NCI-H187 (cell line): ENCODE measurements at places on chromosomes 11 and 22.

- no peak for DNase-seq
Measured at GRCh38 chr11:113363996-113364641, 23.5 kb upstream of the ANKK1 start.

DNA sequence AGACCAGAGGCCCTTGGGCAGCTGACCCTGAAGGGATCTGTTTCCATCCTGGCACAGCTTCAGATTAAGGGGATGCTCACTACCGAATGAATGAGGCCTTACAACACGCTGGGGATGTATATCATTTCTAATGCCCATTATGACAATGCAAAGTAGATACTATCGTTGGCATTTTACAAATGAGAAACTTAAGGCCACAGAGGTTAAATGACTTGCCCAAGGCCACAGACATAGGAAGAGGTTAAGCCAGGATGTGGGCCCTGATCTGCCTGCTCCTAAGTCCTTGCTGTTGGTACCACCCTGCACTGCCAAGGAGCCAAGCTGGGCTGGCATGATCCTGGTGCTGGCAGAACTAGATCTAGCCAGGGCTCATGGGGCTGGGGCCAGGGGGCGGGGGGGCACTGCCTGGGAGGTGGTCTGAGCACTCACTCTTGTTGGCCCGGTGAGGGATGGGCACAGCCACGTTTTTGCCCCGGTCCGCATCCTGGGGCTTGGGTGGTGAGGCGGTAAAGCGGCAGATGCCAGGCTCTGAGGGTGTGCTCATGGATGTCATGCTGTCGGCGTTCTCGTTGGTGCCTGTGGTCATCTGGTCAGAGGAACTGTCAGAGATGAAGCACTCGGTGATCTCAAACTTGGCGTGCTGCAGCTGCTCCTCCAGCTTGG, 102.8 kb downstream of the CEP164 start:
- DNase-seq = no peak

DNA sequence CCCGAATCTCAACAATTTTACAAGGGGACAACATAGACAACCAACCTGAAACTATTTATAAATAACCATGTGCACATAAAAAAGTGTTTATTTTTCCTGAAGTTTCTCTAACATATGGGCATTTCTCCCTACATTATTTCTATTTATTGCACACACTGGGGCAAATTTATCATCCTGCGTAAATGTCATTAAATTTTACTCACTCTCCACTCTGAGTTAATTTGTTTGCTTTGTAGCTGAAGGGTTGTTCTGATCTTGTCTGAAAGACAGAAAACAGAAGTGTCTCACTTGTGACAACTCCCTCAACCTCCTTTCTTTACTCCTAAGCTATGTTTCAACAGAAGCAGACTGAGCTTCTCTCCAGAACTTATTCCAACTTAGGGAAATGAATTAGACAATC, 194.2 kb downstream of the HIPK3 start:
- no peak for DNase-seq

- DNase-seq = no peak
Measured at GRCh38 chr11:64620381-64620971, 29.5 kb downstream of the SLC22A12 start.

DNA sequence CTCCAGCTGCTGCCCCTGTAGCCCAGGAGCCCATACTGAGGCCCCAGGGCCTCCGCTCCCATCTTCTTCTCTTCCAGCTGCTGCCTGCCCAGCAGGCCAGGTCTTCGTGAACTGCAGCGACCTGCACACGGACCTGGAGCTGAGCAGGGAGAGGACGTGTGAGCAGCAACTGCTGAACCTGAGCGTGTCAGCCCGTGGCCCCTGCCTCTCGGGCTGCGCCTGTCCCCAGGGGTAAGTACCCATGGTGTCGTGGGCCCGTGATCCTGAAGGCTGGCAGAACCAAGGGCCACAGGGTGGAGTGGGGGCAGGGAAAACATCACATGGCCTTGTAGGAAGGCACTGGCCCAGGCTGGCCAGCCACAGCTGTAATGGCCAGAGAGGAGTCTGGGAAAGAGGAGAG, 31.2 kb downstream of the OTOG start:
- DNase-seq = no peak

DNA sequence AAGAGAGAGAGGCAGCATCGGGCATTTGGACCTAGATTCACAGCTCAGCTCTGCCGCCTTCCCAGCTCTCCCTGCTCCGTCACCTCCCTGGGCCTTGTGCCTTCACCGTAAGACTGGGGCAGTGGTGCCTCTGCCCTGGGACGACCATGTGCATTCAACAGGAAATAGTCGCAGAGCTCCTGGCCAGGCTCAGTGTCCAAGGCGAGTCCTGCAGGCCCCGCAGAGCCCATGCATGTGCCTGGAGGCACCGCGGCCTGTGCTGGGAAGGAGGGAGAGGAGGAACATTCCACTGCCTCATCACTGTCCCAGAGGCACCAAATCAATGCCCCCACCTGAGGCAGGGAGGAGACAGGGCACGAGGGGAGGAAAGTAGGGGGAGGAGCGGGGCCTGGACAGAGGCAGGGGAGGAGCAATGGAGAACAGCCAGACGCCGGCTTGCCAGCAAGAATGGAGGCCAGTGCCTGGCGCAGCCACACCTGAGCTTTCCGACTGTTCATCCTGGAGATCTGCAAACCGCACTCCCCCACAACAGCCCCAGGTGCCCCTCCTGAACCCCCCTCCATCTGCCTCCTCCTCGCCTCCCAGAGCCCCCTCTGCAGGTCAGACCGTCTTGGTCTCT, 74.4 kb upstream of the PRR5 start:
- no peak for DNase-seq

DNA sequence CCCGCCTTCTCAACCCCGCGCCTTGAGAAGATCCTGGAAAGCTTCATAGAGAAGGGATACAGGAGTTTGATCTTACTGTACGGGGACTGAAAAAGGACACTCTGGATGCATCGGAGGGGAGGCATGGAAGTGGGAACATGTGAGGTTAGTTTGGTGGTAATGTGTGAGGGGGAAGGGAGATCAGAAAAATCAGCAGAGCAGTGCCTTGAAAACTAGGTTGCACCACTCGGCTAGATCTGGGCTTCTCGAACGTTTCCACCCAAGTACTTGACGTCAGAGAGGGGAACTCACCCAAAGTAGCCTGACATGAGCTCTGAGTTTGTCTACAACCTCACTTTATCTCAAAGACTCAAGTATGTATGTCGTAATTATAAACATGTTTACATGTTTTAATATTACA, 14.5 kb downstream of the USP35 start:
- no peak for DNase-seq

DNA sequence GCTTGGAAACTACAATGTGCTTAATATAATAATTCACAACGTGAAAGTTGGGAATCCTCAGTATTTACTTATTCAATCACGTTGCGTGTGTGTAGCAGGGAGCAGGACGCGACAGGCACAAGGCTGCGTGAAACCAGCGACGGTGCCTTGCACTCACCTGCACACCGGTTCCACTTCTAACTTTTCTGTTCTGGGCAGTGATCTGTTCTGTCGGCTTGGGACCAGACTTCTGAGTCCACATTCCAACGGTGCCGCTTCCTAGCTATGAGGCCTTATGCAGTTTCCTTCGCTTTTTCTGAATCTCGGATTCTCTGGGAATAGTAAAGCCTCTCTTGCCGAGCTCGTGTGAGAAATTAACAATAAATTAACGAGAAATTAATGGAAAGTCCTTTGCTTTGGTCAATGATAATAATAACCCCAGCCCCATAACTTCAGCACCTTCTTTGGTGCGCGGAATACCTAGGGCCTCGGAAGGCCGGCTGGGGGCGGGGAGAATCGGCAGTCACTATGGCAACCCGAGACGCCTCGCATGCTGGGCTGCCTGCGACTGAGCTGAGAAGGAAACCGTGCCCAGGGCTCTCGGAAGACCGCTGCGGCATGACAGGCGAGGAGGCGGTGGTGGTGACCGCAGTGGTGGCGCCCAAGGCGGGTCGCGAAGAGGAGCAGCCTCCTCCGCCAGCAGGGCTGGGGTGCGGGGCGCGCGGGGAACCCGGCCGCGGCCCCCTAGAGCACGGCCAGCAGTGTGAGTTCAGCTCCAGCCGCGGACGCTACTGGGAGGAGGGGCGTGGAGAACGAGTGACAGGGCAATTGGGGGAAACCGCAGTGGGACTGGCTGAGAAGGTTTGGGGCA, at the start of gene C11orf97:
Gene C11orf97, plus strand, starts transcription at position 530 of the 850 bp plus-strand sequence. Its CDS starts 68 bp downstream, at position 598.
- DNase-seq = no peak

- DNase-seq = no peak
Measured at GRCh38 chr22:27985323-27986275, 66.5 kb upstream of the PITPNB start.

DNA sequence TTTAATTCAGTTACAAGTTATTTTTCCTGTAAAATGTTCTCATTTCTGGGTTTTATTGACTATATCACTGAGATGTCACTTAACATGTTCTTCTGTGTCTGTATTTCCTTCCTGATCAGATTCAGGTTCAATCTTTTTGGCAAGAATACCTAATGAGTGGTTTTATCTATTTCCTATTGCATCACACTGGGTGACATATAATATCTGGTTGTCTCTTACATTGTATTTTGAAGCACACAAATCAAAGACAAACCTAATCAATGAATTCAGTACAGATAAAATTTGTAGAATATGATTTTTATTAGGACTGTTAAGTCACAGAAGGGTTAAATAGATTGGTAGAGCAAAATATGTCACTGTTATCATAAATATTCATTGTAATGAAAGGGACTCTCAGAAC, 60.4 kb downstream of the BCL2L13 start:
- DNase-seq = no peak

GRCh38 chr11:68762481-68762880, 11.2 kb upstream of the TESMIN start:
- DNase-seq = no peak

GRCh38 chr11:22165087-22165486, 27.8 kb upstream of the ANO5 start:
- DNase-seq = no peak

- no peak for DNase-seq
Measured at GRCh38 chr11:81496601-81497000, 1237.1 kb downstream of the FAM181B start.

- no peak for DNase-seq
Measured at GRCh38 chr11:10629411-10630002, 61.0 kb upstream of the LYVE1 start.

- DNase-seq = peak; percentile 20
Measured at GRCh38 chr11:63888170-63889086, 28.5 kb downstream of the RCOR2 start.

GRCh38 chr11:45285930-45286632, at the start of gene SYT13:
Gene SYT13 (minus strand): TSS chr11:45286341. CDS start chr11:45286207, 134 bp downstream.
- no peak for DNase-seq

- DNase-seq = no peak
Measured at GRCh38 chr11:96043291-96043690, 119.4 kb upstream of the MTMR2 start.

DNA sequence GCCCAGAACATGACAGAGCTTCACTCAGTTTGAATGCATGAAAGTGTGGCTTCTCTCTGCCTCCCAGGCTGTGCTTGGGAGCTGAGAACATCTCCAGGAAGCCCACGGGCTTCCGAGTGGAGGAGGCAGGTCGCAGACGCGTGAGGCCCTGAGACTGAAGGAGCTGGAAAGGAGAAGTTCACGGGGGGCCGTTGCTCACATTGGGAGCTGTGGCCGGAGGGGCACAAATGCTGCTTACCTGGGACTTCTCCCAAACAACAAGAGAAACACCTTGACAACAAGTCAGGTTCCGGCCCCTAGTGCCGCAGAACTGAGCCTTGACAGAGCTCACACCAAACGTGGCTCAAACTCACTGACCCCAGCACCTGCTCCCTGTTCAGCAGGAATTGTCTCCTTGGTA, 207.0 kb downstream of the BRD1 start:
- DNase-seq = no peak

- no peak for DNase-seq
Measured at GRCh38 chr11:119380827-119381180, 686 bp downstream of the USP2 start.

- no peak for DNase-seq
Measured at GRCh38 chr22:42626431-42626830, 11.7 kb upstream of the POLDIP3 start.

DNA sequence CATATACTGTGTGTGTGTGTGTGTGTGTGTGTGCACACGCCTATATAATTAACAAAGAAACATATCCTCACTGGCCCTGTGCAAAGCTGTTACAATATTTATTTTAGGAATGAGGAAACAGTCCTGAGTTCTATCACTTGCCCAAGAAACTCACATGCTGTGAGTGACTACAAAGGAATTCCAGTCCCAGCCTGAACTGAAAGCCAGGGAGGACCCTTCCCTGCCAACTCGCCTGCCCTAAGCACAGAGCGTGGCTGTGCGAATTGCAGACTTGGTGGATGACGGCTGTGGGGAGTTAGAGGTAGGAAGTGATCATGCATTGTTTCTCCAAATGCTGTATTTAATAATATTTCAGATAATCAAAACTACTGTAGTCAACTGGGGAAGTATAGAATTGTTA, 26.4 kb upstream of the CD5 start:
- DNase-seq = no peak

DNA sequence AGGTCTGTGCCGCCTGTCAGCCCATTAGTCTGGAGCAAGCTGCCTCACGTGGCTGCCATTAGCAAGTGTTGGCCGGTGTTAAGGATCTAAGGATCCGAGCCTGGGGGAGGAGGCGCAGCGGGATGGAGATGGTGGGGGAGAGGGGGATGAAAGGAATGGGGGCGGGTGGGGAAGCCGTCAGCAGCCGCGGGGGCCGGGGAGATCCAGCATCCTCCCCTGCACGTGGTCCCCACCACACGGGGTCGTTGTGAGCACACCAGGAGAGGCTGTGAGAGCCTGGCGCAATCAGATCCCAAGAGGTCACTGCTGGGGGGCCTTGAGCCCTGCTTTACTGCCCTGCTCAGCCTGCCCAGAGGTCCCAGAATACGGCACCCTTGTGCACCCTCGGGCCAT, 7.3 kb downstream of the CABP7 start:
- DNase-seq = no peak
